ENCODE measurements at places on chromosomes 3 and 15.

DNA sequence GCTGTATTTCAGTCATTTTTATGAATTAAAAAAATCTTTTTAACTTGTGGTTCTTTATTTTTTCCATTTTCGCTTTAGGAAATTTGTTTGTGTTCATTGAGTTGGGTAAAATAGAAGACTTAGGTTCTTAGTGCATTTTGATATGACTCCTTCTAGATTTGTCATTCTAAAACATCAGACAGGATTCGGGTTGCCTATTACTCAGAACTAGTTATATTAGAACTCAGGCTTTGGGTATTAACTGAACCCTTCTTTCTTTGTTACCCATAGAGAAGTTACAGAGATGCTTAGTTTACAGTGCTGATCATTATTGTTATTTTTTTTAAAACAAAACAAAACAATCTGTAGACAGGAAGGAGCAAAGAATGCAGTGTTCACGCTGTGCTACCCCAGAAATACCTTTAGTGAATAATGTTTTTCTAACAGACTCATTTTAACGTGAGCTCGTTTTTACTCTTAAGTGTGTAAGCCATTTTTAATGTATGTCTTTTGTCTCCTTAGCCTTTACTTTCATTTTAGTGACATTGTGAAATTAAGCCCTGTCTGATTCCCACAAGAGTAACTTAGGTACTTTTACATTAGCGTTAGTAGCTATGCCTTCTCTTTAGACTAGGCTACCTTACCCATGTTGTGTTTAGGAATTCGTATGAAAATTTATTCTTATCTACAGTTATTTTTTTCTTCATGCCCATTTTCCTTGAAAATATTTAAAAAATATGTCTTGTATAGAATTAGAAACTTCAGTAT lies 53.4 kb downstream of the CMC1 start:
- no peak overlapping the region for H3K4me3 ChIP-seq
- peaks cover 4% of the 10 kb centered on the region for H3K36me3 ChIP-seq
- H3K4me1 ChIP-seq: no peaks in the 10 kb centered on the region

GRCh38 chr15:65956307-65956706 lies 87.0 kb downstream of the RAB11A start:
- no peak overlapping the region for H3K27ac ChIP-seq
- H3K27me3 ChIP-seq: no peaks in the 10 kb centered on the region
- H3K4me3 ChIP-seq: no peak overlapping the region
- peaks cover 5% of the 10 kb centered on the region for H3K4me1 ChIP-seq

DNA sequence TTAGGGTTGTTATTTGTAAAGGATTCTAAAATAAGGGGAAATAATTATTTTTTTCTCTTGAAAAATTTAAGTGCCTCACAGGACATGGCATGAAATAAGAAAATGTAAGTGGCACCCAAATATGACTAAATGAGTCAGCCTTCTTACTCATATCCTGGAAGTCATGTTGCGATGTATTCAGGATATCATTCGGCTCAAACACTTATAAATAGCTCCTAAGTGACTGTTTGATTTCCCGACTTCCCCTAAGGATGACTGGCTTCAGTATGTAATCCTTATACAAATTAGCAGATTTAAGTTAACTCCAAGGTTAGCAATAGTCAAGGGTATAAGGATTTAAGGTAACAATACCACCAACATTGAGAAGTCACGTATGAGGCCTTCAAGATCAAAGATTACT lies 57.3 kb upstream of the OSTN start:
- H3K27me3 ChIP-seq: no peaks in the 10 kb centered on the region
- peak overlapping the region; percentile 52 for H3K27ac ChIP-seq
- H3K4me3 ChIP-seq: no peak overlapping the region
- no peak for DNase-seq
- H3K4me1 ChIP-seq: peaks cover 24% of the 10 kb centered on the region

DNA sequence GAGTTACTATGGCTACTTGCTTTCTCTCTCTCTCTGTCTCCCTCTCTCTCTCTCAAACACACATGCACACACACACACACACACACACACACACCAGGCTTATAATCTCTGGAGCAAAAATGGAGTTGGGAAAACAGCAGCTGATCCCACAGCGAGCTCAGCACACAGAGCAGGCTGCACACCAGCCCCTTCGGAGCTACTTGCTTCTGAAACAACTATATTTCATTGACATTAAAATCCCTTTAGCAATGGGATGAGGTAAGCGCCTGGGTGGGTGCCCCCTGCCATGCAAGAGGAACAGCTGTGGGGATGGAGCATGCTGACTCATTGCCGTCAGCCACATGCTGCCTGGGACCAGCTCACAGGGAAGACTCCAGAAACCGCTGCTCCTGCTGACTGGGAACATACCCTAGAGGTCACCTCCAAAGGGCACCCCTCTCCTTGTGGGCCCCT lies 45.7 kb downstream of the B3GNT5 start:
- no peaks in the 10 kb centered on the region for H3K27me3 ChIP-seq
- H3K27ac ChIP-seq: no peak overlapping the region
- H3K36me3 ChIP-seq: peaks cover 19% of the 10 kb centered on the region
- no peak overlapping the region for H3K4me3 ChIP-seq
- H3K4me1 ChIP-seq: peaks cover 41% of the 10 kb centered on the region
- peak; percentile 70 for DNase-seq

DNA sequence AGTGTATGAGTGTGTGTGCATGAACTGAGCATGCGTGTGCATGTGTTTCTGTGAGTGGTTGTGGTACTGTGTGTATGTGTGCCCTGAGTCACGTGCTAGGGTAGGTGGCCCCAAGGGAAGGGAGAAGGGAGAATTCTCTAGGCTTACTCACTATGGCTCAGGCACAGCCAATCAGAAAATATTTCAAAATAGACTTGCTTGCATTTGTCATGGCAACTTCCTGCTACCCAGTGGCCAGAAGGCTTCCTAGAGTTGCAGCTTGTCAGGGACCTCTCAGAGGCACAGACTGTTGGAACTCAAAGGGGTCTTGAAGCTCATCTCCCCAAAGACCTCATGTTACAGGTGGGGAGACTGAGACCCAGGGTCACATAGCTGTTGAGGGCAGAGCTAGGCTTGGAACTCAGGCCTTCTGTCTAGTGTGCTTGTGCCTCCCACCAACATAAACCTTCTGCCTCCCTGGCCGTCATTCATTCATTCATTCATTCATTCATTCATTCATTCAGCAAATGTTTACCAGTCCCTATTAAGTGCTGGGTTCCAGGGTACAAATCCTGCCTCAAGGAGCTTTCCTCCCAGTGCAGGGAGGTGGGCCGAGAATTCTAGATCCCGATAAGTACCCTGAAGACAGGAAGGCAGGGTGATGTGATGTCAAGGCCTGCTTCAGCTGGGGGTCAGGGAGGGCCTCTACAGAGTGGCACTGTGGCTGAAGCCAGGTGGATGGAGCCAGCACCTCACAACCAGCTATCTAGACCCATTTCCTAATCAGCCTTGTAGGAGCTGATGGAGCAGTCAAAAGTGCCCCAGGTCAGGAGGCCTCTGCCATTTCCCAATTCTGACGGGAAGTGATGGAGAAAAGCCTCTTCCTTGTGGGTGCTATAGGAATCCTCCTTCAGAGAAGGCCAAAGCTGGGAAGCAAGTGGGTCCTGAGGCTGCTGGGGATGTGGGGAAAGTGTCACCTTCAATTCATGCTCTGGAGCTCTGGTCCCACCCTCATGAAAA lies 10.9 kb upstream of the RFT1 start:
- H3K27me3 ChIP-seq: no peaks in the 10 kb centered on the region
- no peak overlapping the region for H3K27ac ChIP-seq
- DNase-seq: no peak
- no peaks in the 10 kb centered on the region for H3K36me3 ChIP-seq

GRCh38 chr15:60831540-60831939 lies 352.6 kb upstream of the ICE2 start:
- H3K4me1 ChIP-seq: no peaks in the 10 kb centered on the region
- DNase-seq: no peak
- H3K27me3 ChIP-seq: peaks cover 7% of the 10 kb centered on the region
- H3K27ac ChIP-seq: no peak overlapping the region

GRCh38 chr3:30454636-30455035 lies 151.8 kb upstream of the TGFBR2 start:
- H3K4me3 ChIP-seq: no peak overlapping the region
- no peaks in the 10 kb centered on the region for H3K4me1 ChIP-seq
- no peaks in the 10 kb centered on the region for H3K27me3 ChIP-seq
- DNase-seq: no peak
- H3K36me3 ChIP-seq: no peaks in the 10 kb centered on the region
- no peak overlapping the region for H3K27ac ChIP-seq
